ENCODE measurements at places on chromosomes 2 and 18. TPM values are rescaled to one million over a fixed set of nuclear protein-coding genes. Genes with fewer than 3 reads are reported as not detected.
A peak's percentile ranks its signal among the peaks of the same experiment; 100 is the strongest.

- peak; percentile 78 for DNase-seq
Observed at GRCh38 chr2:163656622-163657280, 79.1 kb downstream of the FIGN start.

DNA sequence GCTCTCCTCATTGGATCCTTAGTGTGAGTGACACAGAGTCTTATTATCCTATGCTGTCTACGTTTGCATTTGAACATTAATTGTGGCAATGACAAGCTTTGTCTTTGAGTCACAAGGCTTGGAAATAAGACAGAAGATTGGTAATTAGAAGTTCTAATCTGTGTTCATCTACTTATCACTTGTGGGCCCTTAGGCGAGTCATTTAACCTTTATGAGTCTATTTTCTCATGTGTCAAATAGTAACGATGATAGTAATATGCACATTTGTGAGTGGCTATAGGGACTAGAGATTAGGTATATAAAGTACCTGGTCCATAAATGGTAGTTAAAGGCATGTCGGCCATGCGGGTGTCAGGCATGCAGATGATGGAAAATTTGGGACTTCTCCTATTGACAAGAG lies 105.6 kb upstream of the NABP1 start:
- DNase-seq: no peak

- no peak for DNase-seq
Observed at GRCh38 chr18:36287653-36288052, 9.9 kb upstream of the FHOD3 start.

DNA sequence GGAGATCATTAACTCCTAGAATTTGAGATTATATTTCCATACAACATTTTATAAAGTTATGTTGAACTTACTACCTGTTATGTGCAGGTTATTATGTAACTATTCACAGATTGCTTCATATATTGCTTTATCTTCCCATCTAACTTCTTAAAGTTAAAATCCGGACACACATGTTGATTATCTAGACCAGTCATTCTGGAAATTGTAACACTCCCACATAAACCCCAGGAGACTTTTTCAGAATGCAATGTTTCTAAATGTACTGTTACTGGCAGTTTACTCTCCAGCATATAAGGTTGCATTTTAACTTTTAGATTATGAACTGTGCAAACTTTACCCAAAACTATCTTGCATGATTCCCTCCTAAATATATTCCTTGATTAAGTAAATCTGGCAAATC lies 70.5 kb upstream of the FAM117B start:
- no peak for DNase-seq

Gene ABCG8
- polyA plus RNA-seq: not detected

Gene IGFBP5
- polyA plus RNA-seq: 0.03 TPM

- DNase-seq: no peak
Observed at GRCh38 chr2:105598829-105599698, 145.6 kb upstream of the NCK2 start.

DNA sequence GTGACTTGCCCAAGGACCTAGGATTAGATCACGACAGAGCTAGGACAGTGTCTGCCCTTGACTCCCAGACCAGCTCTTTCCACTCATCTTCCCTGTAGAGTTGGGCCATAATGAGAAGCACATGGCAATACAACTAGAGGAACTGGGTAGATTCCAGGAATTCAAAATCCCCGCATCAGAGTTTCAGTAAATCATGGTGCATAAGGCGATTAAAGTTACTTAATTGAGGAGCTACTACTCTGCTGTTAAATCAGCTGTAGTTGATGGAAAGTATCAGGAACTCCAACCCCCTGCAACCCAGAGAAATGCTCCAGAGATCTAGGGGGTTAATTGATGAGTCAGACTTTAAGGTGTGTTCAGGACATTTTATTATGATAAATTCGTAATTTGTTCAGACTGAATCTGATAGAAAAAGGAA lies 5.7 kb downstream of the ANTXR1 start:
- DNase-seq: no peak

DNA sequence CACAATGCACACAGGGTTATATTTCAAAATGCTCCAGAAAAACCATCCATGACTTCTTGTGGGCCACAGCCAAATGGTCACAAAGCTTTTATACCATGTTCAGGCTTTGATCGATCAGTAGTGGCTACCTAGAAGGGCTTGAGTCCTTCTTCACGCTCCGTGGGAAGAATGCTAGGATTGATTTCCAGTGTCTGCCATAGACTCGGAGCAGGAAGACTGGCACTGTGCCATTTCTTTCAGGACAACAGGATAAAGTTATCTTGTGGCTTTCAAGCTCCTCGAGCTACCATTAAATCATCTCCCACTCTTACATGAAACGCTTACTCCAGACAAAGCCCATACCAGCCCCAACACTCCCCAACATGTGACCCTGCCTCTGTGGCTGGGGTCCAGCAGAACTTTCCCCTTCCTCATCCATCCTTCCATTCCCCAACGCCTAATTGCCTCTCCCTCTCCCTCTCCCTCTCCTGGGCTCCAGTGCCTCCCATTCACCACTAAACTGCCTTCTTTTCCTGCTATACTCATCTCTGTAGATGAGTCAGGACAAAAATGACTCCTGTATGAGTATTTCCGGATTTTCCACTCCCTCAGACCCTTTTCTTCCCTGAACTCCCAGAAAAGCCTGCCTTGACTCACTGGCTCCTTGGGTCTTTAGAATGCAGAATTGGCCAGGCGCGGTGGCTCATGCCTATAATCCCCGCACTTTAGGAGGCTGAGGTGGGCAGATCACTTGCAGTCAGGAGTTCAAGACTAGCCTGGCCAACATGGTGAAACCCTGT lies 40.9 kb downstream of the ADD2 start:
- DNase-seq: no peak

- no peak for DNase-seq
Observed at GRCh38 chr2:140747665-140748064, 1383.2 kb downstream of the LRP1B start.

GRCh38 chr18:28127228-28127627 lies 49.7 kb downstream of the CDH2 start:
- DNase-seq: no peak

Gene CREB1
- polyA plus RNA-seq: 31.0 TPM

DNA sequence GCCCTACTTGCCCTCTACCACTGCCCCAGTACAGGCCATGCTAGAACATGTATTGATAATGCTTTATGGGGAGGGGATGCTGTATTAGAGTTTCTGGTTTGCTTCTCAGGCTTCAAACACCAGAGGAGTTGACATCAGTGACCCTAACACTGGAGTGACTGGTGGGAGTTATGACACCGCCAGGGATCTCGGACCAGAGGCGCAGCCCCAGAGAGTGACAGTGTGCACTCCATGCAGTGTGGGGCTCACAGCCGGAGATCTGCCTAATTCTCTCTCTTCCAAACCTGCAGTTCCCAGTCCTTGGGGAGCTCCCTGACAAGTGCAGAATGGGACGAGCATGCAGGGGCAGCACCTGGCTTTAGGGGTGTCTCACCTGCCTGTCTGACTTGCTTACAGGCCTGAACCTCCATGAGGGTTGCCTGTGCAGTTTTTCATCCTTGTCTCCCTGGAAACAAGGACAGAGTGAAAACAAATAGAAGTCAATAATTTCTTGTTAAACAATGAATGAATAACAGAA lies 244.9 kb upstream of the MYT1L start:
- no peak for DNase-seq

Gene ANO7
- 0.81 TPM for polyA plus RNA-seq

DNA sequence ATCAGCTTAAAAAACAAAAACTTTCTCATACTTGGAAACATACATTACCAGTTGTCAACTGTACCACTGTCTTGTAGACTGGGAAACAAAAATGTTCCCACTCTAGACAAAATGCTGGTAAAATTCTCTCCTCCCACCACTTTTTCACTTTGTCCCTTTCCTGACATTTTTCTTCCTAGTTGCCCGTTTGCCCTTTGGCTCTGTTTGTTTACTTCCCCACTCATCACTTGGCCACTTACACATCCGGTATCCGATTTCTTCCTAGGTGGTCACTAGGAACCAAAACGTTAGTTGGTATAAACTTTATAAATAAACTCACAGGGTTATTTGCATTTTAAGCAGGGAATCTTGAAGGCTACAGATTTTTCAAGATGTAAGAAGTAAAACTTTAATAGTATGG lies 84.9 kb downstream of the METTL4 start:
- no peak for DNase-seq

Gene C2orf78
- polyA plus RNA-seq: not detected

Gene CETN1
- not detected for polyA plus RNA-seq

- DNase-seq: no peak
Observed at GRCh38 chr2:232288489-232289030, 90.0 kb upstream of the ALPP start.

DNA sequence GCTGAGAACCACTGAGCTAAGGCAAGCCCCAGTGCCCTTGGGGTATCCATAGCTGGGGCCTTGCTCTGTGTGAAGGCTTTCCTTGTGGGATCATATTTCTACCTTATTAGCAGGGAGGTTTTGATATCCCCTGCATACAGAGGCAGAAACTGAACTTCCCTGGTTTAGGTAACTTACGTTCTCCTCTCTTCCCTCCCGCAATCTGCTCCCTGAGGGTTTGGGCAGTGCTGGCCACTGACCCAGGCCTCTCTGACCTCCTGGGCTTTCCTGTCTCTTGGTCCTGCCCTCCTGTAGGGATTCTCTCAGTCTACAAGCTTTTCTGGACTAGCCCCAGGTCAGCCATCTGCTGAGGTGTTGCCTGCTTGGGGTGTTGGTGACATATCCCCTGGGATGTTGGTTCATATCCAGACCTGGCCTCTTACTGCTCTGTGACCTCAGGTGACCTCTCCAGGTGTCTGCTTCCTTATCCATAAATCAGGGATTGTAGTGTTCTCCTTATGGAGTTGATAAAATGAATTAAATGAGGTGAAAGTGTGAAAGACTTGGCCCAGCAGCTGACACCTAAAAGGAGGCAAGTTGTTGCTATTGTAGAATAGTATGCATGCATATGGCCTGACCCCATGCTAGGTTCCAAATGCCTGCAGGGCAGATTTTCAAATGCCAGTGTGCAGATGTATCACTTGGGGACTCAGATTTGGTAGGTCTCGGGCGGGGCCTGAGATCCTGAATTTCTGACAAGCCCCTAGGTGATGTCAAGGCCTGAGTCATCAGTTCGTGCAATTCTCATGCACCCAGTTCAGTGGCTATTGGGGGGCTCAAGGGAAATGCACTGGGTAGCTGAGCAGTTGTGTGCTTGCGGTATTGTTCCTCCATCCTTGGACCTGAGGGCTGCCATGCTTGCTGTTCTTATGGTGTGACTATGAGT lies 106.6 kb downstream of the FHOD3 start:
- DNase-seq: no peak

Gene DUSP2
- 0.35 TPM for polyA plus RNA-seq

DNA sequence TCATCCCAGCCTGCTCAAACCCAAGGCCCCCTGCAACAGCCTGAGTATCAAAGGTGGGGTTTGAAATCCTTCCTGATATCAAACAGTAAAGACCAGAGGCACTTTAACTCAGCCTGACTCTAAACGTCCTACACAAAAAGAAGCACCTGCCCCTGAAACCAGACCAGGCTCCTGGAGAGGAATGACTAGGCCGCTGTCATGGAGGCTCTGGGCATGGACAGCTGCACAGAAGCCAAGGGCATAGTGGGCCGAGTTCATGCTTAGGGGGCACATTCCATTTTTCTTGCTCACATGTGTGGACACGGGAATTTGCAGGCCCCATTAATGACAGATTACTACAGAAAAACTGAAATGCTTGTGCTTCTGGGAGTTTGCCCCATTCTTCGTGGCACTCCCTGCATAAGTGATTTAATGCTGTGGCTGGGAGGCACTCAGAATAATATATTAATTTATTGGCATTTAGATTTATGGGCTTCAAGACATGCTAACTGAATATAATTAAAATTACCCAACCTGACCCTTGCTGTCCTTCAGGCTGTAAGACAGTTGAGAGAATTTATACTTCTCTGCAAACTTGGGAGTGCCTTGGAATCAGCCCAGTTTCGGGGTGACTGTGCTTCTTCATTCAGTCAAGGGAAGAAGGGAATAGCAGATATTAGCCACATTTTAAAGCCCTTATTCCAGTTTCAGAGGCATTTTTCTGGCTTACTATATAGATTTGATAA lies 105.5 kb downstream of the GYPC start:
- no peak for DNase-seq

- peak; percentile 44 for DNase-seq
Observed at GRCh38 chr2:12300019-12300602, 416.6 kb upstream of the TRIB2 start.

- no peak for DNase-seq
Observed at GRCh38 chr2:72148003-72148836, 558 bp upstream of the CYP26B1 start.

- no peak for DNase-seq
Observed at GRCh38 chr2:19369341-19369955, 11.0 kb upstream of the OSR1 start.

Gene CLEC4F
- polyA plus RNA-seq: not detected

DNA sequence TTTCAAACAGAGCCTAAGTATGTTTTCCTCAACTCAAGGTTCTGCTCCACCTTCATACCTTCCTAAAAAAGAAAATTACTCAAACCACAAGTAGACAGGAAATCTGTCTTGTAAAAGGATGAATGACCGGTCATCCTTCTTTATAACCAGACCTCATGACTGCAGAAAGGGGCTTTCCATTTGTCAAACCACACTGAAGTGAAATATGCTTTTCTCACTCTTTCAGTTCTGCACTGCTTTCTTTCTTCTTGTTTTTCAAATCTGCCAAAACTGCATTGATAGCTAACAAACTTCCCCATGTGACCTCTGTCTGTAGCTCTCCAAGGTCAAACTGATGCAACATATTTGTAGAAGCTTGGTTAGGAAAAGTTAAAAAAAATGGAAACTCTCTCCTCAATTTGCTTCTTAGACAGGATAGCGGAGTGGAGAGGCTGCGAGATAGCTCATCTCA lies 308.9 kb upstream of the CCDC68 start:
- DNase-seq: peak; percentile 31

DNA sequence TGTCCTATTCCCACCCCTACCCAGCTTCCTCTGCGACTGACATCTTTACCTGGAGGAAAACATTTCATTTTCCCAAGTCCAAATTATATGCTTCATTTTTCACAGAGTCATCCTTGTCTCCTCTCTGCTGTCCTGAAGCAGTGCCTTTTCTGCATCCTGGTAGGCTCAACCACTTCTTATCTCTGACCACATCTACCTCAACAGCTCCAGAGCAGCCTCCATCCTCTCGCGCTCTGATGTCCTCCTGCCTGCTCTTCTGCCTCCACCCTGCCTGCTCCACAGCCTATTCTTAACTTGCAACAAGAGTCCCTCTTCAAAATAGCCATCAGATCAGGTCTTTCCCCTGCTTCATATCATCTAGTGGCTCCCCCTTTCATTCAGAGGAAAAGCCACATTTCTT lies 457.1 kb downstream of the PARD3B start:
- DNase-seq: no peak

GRCh38 chr2:117065912-117066311 lies 748.6 kb upstream of the DDX18 start:
- no peak for DNase-seq

Gene VAMP5
- 624 TPM for polyA plus RNA-seq

Data from endothelial cell of umbilical vein (primary cell).